ENCODE measurements at places on chromosomes 7 and 10. TPM values are rescaled to one million over a fixed set of nuclear protein-coding genes. Genes with fewer than 3 reads are reported as not detected.

The TSPAN33 gene
- 15.2 TPM for total RNA-seq

The UCMA gene
- not detected for total RNA-seq

The SKIDA1 gene
- 0.26 TPM for total RNA-seq

The PLA2G12B gene
- total RNA-seq: not detected

The SLC16A9 gene
- 0.16 TPM for total RNA-seq

The TET1 gene
- 2.2 TPM for total RNA-seq

The LIMK1 gene
- 49.5 TPM for total RNA-seq

GRCh38 chr10:13182424-13182823, 21.1 kb downstream of the MCM10 start:
- DNase-seq: no peak

GRCh38 chr10:102291221-102291905, 46.0 kb downstream of the GBF1 start:
- DNase-seq: no peak

DNA sequence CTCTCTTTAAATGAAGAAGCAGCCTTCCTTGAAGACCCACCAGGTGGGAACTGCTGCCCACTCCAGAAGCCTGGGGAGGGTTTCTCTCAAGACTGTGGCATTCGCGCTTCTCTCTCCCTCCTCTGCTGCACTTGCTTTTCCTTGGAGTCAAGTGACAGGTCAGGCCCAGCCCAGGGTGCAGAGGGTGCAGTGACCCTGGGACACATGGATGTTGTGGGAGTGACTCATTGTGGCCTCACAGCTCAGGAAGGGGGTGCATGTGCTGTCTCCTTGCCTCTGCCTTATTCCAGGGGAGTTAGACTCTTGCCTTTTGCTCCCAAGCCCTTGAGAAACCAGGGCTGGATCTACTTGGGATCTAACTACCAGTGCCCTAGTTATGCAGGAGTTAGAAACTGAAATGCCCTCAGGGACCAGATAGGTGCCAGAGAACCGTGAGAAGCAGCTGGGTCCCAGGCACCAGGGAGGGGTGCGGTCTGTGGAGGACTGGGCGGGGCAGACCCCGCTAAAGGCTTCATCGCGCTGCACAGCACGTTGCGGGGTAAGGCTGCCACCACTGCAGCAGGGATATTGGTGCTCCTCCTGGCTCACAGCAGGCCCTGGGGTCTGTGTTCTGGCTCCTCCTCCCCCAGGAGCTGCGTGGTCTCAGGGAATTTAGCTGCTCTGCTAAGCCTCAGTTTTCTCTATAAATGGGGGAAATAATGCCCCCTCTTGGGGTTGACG, 11.4 kb downstream of the FAM241B start:
- DNase-seq: no peak

DNA sequence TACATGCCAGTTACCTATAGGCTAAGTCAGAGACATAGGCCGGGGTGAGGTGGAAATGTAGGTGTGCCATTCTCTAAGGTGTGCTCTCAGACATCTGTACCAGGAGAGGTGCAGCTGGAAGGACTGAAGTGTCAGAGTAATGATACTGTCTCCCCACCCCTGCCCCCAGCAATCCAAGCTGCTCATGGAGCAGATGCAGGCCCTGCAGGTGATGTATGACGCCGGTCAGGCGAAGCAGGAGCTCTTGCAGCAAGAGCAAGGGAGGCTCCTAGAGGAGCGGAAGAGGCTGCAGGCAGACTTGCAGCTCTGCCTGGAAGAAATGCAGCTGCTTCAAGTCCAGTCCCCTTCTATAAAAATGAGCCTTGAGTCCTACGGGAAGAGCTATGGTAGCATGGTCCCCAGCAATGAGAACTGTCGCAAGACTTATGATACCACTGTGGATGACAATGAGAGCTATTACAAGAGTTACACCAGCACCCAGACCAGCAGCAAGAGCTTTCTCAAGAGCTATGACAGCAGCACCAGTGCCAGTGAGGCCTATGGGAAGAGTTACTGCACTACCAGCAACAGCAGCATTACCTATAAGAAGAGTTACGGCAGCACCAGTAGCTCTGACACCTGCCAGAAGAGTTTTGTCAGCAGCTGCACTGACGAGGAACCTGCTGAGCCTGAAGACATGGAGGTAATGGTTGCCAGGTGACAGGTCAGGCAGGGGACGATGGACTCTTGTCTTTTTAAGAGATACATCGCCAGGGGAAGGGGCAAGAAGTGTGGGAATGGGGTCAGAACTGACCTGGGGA, 18.4 kb upstream of the FLNC start:
- DNase-seq: no peak

- no peak for DNase-seq
Measured at GRCh38 chr7:88256906-88257305, 37.1 kb upstream of the SRI start.

- peak; percentile 70 for DNase-seq
Measured at GRCh38 chr7:102404005-102404861, 8.1 kb downstream of the PRKRIP1 start.

DNA sequence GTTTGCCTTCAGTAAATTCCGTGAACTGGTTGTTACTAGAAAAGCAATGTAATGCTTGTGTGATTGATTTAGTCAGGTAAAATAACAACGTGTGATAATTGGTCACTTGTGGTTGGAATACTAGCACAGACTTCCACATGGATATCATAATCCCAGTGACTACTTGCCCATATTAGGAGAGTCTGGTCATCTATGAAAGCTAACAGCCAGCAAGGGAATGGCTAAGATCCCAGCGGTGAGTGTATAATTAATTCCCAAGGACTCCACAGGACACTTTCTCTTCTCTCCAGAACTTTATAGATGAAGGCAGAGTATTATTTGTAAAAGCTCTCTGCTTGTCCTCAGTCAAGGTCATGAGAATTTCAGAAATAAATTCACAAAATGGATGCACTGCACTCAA, 662.6 kb upstream of the TEX47 start:
- no peak for DNase-seq

DNA sequence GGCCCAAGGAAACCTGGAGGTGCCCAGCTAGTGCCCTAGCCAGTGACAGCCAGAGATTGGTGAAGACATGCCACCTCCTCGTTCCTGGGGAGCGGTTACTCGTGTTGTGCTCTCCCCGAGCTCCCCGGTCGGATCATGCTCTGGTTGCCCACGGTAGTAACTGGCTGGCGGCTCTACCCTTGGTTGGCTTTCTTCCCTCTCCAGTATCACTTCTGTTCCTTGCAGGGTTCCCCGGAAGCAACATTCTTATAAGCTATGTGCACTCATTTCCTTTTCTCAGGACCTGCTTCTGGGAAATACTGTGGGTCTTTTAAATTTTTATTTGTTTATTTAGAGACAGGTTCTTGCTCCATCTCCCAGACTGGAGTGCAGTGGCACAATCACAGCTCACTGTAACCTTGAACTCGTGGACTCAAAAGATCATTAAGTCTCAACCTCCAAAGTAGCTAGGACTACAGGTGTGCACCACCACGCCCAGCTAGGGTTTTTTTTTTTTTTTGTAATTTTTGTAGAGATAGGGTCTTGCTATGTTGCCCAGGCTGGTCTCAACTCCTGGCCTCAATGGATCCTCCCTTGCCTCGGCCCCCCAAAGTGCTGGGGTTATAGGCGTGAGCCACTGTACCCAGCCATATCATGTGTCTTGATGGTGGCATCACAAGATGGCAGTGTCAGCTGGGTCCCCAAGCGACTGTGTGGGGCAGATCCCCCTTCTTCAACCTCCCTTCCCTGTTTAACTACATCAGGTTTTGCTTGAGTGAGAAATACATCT, 6.9 kb upstream of the CALHM1 start:
- DNase-seq: no peak

Measured in activated CD8-positive, alpha-beta memory T cell treated with anti-CD3 and anti-CD28 coated beads, Interleukin-2, amount 10 ng/mL, durations not matched to agents 7 days and 5 days (primary cell).